CD4-positive, alpha-beta T cell treated with Interleukin-4 for 1 hour (primary cell): ENCODE measurements at places on chromosomes 16 and 17.

DNA sequence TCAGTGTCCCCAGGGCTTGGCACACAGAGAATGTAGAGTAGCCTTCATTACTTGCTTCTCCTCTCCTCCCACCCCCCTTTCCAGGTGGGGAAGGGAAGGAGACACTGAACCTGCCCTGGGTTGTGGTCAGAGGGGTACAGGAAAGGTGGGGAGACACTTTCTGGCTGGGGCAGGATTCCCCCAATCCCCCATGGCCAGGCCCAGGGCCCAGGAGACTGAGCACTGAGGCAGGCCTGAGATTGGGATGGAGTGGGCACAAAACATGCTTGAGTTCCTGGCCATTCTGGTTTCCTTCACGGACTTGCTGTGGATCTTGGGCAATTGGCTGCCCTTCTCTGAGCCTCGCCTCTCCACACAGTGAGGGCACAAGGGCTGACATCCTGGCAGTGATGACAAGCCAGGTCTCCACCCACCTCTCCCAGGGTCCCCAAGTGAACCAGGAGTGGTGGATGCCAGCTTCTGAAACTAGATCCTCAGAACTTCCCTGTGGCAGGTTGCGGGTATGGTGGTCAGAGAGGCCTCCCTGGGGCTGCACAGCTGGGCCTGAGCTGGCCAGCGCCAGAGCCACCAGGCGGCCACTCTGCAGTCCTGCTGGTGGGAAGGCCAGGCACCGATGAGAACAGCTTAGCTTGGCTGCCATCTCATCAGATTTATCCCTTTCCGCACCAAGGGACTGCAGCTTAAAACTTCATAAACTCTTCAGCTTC lies 9.3 kb downstream of the ZNF629 start:
- DNase-seq: no peak

DNA sequence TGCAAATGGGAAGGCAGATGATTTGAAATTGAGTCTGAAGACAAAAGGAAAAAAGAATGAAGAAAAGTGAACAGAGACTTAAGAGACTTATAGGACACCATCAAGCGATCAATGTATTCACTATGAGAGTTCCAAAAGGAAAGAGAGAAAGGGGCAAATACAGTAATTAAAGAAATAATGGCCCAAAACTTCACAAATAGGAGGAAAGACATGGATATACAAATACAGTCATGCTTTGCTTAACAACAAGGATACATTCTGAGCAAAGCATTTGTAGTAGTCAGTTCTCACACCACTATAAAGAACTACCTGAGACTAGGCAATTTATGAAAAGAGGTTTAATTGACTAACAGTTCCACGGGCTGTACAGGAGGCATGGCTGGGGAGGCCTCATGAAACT lies 152.5 kb downstream of the MRTFB start:
- no peak for DNase-seq

DNA sequence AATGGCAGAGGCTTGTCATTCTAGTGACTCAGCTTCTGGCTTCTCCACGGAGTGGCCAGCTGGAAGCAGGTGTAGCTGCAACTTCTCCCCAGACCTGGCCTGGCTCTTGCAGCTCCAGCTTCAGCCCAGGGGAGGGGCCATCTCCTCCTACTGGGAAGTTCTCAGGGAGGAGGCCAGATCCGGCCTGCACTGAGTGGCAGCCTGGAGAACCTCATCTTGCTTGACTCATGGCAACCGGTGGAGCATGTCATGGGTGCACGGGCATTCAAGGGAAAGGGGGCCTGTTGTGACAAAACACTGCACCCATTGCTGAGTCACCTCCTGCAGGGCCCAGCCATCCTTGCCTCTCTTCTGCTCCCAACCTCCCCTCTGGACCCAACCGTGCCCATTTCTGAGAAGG lies 273.9 kb upstream of the MAF start:
- DNase-seq: no peak

DNA sequence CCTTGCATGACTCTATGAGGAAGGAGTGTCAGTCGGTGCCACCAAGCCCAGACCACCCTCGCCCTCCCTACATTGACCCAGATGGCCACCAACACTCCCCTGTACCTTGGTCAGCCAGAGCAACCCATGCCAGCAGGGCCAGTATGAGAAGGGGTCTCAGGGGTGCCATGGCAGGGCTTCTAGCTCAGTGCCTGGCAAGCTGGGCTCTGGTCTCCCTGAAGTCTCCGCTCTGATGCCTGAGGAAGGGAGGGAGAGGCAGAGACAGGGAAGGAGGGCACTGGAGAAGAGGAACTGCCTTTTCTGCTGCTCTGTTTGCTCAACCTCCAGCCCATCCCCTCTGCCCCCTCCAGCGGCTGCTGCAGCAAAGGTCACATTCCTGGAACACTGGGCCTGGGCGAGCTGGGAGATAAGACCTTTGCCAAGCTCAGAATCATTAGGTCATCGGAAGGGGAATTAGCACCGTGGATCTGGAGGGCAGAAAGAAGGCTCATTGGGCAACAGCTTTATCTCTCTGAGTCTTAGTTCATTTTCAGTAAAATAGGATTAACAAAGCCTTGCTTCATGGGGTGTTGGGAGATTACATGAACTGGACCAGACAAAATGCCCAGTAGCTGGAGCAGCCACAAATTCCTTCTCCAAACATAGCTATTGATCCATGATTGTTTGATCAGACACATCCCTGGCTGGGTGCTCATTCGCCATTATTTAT lies at the start of gene VTN:
Gene VTN (minus strand): TSS at position 273 of the 709 bp plus-strand sequence. CDS start 104 bp downstream, at position 169.
- no peak for DNase-seq

- DNase-seq: no peak
Measured at GRCh38 chr17:68714676-68715075, 113.5 kb upstream of the FAM20A start.

GRCh38 chr16:30115238-30115637 lies 1.9 kb upstream of the GDPD3 start:
- peak; percentile 31 for DNase-seq

DNA sequence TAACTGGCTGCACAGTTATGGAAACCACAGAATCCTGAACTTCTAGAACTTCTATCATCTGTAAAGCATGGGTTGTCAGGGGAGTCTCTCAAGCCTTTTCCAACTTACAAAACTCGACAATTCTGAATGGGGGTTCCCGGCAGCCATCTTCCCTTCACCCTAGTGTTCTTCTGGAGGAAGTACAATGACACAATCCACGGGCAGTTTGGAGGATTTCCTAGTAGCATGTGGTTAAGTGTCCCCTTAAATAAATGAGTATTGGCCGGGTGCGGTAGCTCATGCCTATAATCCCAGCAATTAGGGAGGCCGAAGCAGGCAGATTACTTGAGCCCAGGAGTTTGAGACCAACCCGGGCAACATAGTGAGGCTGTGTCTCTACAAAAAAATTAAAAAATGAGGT lies 2.1 kb downstream of the SLC16A6 start:
- DNase-seq: peak; percentile 53

GRCh38 chr17:45325810-45326209 lies 9.0 kb upstream of the MAP3K14 start:
- DNase-seq: no peak

DNA sequence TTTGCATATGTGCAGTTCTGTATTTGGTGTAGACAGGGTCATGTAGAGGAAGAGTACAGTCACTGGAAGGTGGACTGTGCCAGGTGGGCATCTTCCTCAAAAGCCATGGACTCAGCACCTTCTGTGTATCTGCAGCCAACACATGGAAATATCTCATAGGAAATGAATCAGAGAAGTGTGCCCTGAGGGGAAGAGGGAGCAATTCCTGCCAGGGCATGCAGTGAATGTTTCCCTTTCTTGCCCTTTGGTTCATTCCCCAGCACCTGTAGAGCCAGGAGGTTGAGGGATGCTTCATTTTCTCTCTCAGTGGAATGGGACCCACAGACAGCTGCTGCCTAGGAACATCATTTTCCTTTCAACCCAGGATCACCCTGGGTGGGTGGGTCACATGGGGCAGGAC lies 146.1 kb upstream of the HSBP1 start:
- no peak for DNase-seq

DNA sequence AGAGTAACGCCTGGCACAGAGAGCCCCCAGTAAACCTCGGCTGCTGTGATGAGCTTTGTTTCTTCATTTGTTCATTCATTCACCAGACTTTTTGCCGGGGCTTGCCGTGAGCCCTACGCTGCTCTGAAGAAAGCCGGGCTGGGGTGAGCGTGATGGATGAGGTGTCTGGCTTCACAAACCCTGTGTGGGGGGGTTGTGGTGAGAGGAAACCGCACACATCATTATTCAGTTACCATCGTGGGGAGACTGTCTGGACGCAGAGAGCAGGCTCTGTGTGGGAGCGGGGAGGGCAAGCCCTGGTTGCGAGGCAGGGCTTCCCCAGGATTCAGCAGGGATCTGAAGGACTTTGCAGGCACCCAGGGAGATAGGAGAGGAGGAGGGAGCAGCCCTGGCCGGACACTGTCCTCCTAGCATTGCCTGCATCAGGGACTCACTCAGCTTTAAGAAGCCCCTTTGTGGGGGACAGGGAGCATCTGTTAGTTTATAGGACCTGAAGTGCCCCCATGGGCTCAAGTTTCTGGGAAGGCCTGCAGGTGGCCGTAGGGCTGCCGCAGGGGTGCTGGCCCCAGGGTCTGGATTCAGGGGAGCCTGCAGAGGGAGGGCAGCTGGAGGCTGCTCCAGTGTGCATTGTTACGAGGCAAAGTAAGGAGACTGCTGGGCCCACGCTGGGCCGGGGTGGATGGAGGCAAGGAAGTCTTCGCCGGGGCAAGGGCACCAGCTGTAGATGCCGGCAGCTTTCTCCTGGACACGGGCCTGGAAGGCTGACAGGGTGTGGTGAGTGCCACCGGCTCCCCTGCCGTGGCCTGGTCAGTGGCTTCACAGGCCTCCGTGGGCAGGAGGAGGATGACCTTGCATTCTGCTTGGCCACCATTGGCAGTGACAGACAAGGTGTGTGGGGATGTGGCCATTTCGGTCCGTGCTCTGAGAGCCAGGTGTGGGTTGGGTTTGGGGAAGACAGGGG lies 334.5 kb downstream of the SEC14L1 start:
- peak; percentile 72 for DNase-seq

DNA sequence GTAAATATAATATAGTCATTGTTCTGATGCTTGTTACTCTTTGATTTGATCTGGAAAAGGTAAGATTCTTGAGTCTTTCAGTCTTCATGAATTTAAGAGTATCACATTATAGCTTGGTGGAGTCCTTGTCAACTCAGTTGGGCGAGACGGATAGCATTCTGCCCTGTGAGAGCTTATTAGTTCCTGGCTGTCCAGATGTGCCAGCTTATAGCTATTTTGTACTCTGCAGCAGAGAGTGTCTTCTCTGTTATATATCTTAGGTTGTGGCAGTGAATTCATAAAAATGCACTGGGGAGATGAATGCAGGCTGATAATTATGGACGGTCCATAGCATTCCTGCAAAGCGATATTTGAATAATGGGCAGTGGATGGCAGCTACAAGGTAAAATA lies 51.0 kb upstream of the CRISPLD2 start:
- DNase-seq: no peak

GRCh38 chr17:66963909-66964771 lies at the start of gene CACNG4:
TSS of gene CACNG4 (plus strand) at chr17:66964707. CDS start at chr17:66964912, 205 bp downstream.
- DNase-seq: no peak

DNA sequence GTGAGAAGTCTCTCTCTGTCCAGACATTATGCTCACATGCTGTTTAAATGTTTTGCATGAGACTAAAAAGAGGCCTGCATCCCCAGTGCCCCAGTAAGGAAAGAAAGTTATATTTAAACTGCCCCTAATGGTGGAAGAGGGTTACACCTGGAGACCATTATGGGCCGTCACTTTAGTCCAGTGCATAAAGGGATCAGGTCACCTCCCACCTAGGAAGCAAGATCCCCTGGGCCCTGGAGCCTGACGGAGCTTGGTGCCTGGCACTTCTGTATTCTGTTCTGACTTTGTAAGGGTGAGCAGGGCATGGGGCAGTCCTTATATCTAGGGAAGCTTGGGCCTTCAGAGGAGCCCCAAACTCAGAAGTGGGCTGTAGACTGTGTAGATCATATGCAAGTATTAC lies 67.9 kb downstream of the CPPED1 start:
- no peak for DNase-seq
